ENCODE measurements at places on chromosomes 6 and 20. TPM values are rescaled to one million over a fixed set of nuclear protein-coding genes. Genes with fewer than 3 reads are reported as not detected.
A peak's percentile ranks its signal among the peaks of the same experiment; 100 is the strongest.

DNA sequence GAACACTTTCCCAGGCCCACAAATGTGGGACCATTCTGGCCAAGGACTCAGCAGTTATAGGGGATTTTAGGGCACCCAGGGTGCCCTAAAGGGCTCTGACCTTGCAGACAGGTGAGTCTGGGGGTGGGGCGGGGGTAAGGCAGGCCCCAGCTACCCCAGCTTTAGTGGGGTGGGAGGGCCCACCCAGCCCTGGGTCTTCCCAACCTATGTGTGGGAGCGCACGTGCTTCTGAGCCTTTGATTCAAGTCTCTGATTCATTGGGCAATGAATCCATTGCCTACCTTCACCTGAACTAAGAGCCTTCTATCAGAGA lies 958 bp downstream of the SERPINB1 start:
- H3K4me3 ChIP-seq, result peak overlapping the region; percentile 88
- peaks cover 11% of the 10 kb centered on the region for H3K36me3 ChIP-seq
- H3K4me1 ChIP-seq, result peaks cover 53% of the 10 kb centered on the region
- H3K27me3 ChIP-seq, result no peaks in the 10 kb centered on the region
- no peak for DNase-seq

DNA sequence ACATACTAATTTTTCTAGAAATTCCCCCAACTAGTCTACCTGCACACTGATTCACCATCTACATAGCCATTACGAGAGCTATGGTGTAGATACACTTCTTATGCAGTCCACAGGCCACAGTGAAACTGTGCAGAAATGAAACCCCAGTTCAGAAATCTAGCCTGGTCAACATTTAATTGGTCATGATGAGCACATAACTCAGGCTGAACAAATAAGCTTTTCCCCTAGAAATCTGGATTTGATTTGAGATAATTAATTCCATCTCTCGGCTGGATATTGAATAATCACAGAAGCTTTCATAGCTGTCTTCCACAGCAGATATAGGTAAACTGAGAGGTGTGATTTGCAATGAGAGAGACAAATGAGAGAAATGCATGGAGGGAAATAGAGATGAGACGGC lies 22.6 kb upstream of the TINAG start:
- peak overlapping the region; percentile 28 for H3K4me3 ChIP-seq
- H3K4me1 ChIP-seq, result peaks cover 96% of the 10 kb centered on the region
- no peaks in the 10 kb centered on the region for H3K27me3 ChIP-seq
- H3K36me3 ChIP-seq, result peaks cover 17% of the 10 kb centered on the region
- peak overlapping the region; percentile 50 for H3K27ac ChIP-seq

GRCh38 chr20:53677447-53678314 lies 84.0 kb upstream of the ZNF217 start:
- no peak overlapping the region for H3K27ac ChIP-seq
- peaks cover 32% of the 10 kb centered on the region for H3K4me1 ChIP-seq
- no peaks in the 10 kb centered on the region for H3K27me3 ChIP-seq
- H3K4me3 ChIP-seq, result no peak overlapping the region

DNA sequence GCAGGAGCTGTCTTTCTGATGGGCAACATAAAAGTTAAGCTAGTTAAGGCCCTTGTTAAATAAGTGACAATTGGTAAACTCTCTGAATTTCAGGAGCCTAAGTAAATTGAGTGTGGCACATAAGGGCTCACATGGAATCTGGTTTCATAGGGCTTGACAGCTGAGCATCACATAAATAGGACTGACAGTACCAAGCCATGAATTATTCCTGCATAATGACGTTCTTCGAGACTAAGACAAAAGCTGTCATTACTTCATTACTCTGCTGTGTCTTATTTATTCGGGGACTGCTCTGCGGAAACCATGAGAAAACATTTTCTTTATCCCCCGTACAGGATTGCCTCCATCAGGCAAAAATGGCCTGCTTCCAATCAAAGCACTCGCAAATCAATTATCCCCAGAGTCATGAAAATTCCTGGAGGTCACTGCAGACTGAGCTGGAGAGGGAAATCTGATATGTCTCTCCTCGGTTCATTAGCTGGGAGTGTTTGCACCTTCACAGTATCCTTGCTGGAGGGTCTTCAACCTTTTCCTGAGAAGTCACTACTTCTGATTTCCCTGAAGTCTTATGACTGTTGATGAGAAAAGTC lies 311.4 kb downstream of the CDH26 start:
- DNase-seq, result no peak
- H3K4me3 ChIP-seq, result no peak overlapping the region
- H3K4me1 ChIP-seq, result peaks cover 9% of the 10 kb centered on the region

GRCh38 chr6:89954721-89955148 lies 60.5 kb downstream of the GJA10 start:
- DNase-seq, result peak; percentile 26
- H3K4me1 ChIP-seq, result peaks cover 40% of the 10 kb centered on the region
- peaks cover 5% of the 10 kb centered on the region for H3K27me3 ChIP-seq
- no peak overlapping the region for H3K4me3 ChIP-seq
- no peaks in the 10 kb centered on the region for H3K36me3 ChIP-seq
- no peak overlapping the region for H3K27ac ChIP-seq

- peaks cover 75% of the 10 kb centered on the region for H3K4me1 ChIP-seq
- no peaks in the 10 kb centered on the region for H3K27me3 ChIP-seq
- no peak overlapping the region for H3K4me3 ChIP-seq
- H3K27ac ChIP-seq, result no peak overlapping the region
- DNase-seq, result no peak
These were observed 369.0 kb downstream of the SYNE1 start for GRCh38 chr6:152267967-152268845.

GRCh38 chr6:154127657-154128056 lies 88.6 kb downstream of the OPRM1 start:
- no peak overlapping the region for H3K4me3 ChIP-seq
- no peaks in the 10 kb centered on the region for H3K4me1 ChIP-seq
- H3K27me3 ChIP-seq, result no peaks in the 10 kb centered on the region
- DNase-seq, result no peak

The RAD21L1 gene
- total RNA-seq, result 0.26 TPM
